PC-9 (cell line): ENCODE measurements at places on chromosomes 5 and 9. TPM values are rescaled to one million over a fixed set of nuclear protein-coding genes. Genes with fewer than 3 reads are reported as not detected.

- peak; percentile 74 for DNase-seq
- no peak overlapping the region for H3K4me3 ChIP-seq
Measured at GRCh38 chr5:69206528-69207190, 17.3 kb downstream of the CENPH start.

- H3K27me3 ChIP-seq = no peaks in the 10 kb centered on the region
- no peak for DNase-seq
- no peak overlapping the region for H3K27ac ChIP-seq
- no peaks in the 10 kb centered on the region for H3K36me3 ChIP-seq
- no peak overlapping the region for H3K4me3 ChIP-seq
- H3K4me1 ChIP-seq = no peaks in the 10 kb centered on the region
Measured at GRCh38 chr5:157470631-157471030, 10.6 kb downstream of the NIPAL4 start.

- H3K4me1 ChIP-seq = no peaks in the 10 kb centered on the region
- no peak overlapping the region for H3K4me3 ChIP-seq
Measured at GRCh38 chr5:64506567-64507263, 900 bp downstream of the RGS7BP start.

- H3K4me3 ChIP-seq = no peak overlapping the region
- H3K4me1 ChIP-seq = peaks cover 19% of the 10 kb centered on the region
- DNase-seq = no peak
Measured at GRCh38 chr5:124963236-124963919, 216.9 kb upstream of the ZNF608 start.

DNA sequence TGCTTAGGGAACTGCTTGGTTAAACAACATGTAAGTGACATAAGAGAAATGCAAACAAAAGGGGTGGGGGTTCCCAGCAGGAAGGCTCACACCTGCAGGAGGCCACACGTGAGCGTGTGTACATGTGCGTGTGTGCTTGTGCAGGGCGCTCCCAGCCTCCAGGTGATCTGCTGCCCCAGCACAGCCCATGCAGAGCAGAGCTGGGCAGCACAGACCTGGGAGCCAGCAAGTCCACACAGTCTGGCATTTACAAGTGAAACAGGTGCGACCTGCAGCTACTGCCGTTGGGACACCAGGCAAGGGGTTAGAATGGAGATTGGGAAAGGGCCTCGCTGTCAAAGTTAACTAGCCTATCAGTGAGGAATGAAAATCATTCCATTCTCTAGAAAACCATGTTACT, 41.8 kb downstream of the GRAMD2B start:
- DNase-seq = no peak
- H3K4me3 ChIP-seq = no peak overlapping the region
- no peak overlapping the region for H3K27ac ChIP-seq
- no peaks in the 10 kb centered on the region for H3K4me1 ChIP-seq
- H3K36me3 ChIP-seq = no peaks in the 10 kb centered on the region
- no peaks in the 10 kb centered on the region for H3K27me3 ChIP-seq

DNA sequence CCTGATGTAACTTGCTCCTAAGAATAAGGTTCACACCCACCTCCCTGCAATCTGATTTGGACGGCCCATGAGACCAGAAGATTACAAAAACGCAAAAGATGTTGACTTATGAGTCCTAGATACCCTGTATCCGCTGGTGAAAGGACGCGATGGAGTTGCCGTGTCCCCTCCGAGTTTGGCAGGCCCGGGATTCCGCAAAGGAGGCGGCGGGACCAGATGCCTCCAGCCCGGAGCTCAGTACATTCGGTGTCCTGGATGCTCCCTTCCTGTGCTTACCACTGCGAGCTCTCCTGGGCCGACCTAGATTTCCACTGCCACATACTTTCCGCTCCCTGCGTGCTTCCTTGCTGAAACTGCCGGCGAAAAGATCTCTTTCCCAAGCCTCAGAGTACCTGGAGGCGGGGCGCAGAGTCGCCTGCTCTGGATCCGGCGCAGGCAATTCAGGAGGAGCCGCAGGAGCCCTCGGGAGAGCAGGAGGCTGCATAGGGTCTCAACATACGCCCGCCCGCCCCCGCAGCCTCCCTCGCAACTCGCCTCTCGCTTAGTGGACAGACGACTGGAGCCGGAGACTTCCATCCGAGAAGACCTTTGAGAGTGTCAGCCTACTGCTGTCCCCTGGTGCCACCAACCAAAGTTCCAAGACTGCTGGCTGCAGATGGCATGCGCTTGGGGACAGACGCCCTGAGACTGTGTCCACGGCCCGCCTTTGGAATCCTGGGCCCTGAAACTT, 39.8 kb downstream of the ANXA2R start:
- no peaks in the 10 kb centered on the region for H3K27me3 ChIP-seq
- peak; percentile 81 for DNase-seq
- H3K4me3 ChIP-seq = peak overlapping the region; percentile 55
- no peaks in the 10 kb centered on the region; the same call in 1 of the 2 replicates for H3K36me3 ChIP-seq
- H3K27ac ChIP-seq = peak overlapping the region; percentile 59

GRCh38 chr5:175642998-175643397, 14.9 kb upstream of the HRH2 start:
- DNase-seq = no peak
- no peak overlapping the region for H3K4me3 ChIP-seq
- peaks cover 91% of the 10 kb centered on the region for H3K27me3 ChIP-seq
- no peaks in the 10 kb centered on the region for H3K4me1 ChIP-seq
- H3K27ac ChIP-seq = no peak overlapping the region

- peaks cover 27% of the 10 kb centered on the region for H3K4me1 ChIP-seq
- H3K4me3 ChIP-seq = no peak overlapping the region
- no peaks in the 10 kb centered on the region for H3K27me3 ChIP-seq
- no peak overlapping the region for H3K27ac ChIP-seq
- DNase-seq = no peak
- no peaks in the 10 kb centered on the region for H3K36me3 ChIP-seq
Measured at GRCh38 chr9:130122456-130122855, 49.7 kb upstream of the NCS1 start.

GRCh38 chr9:6006749-6007057, 8.7 kb downstream of the RANBP6 start:
- no peak overlapping the region for H3K27ac ChIP-seq
- H3K4me1 ChIP-seq = peaks cover 8% of the 10 kb centered on the region; the same call in 1 of the 2 replicates
- H3K36me3 ChIP-seq = 0 out of 2 replicates have a peak, but pooled peaks cover 7% of the 10 kb centered on the region
- DNase-seq = peak; percentile 72
- no peaks in the 10 kb centered on the region for H3K27me3 ChIP-seq

GRCh38 chr5:131375351-131375750, 111.5 kb downstream of the CDC42SE2 start:
- no peaks in the 10 kb centered on the region for H3K36me3 ChIP-seq
- H3K4me3 ChIP-seq = no peak overlapping the region
- H3K27me3 ChIP-seq = no peaks in the 10 kb centered on the region
- no peak for DNase-seq
- H3K4me1 ChIP-seq = no peaks in the 10 kb centered on the region

GRCh38 chr5:11222169-11222568, 461.1 kb upstream of the DAP start:
- no peaks in the 10 kb centered on the region for H3K36me3 ChIP-seq
- no peak for DNase-seq
- no peak overlapping the region for H3K4me3 ChIP-seq
- no peak overlapping the region for H3K27ac ChIP-seq
- no peaks in the 10 kb centered on the region for H3K4me1 ChIP-seq

DNA sequence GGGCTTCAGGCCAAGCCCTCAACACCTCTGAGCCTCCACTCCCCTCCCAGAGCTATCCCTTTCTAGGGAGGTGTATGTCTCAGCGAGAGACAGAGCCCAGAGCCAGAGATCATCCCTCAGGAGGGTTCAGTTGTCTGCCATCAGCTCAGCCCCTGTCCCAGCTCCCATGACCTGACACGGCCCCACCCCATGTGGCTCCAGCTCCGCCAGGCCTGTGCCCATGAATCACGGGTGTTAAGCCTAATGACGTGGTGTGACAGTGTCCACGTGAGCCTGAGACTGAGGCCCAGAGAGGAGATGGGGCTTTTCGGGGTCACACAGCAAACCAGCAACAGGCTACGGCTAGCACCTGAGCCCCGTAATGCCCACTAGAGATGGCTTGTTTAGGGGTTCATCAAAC, 60.9 kb upstream of the ORM1 start:
- no peaks in the 10 kb centered on the region for H3K36me3 ChIP-seq
- H3K27ac ChIP-seq = no peak overlapping the region

- H3K27me3 ChIP-seq = no peaks in the 10 kb centered on the region
- DNase-seq = no peak
- H3K4me1 ChIP-seq = no peaks in the 10 kb centered on the region
Measured at GRCh38 chr9:8331507-8332330, 532.1 kb upstream of the DMAC1 start.

DNA sequence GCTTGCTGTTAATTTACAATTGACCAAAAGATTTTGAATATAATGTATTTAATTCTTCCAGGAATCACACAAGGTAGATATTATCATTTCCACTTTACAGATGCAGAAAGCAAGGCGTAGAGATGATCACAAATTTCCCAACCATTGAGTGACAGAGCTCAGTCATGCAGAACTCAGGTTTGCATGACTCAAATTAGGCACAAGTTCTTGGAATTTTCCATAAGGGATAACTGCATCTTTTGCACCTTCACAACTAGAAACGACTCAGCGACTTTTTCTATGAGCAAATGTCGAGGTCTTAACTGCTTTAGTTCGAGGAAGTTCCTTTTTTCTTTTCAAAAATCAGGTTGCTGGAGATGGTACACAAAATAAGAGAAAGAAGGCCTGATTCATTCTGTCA, 265.5 kb upstream of the PAPPA start:
- H3K4me1 ChIP-seq = peaks cover 5% of the 10 kb centered on the region
- DNase-seq = no peak
- no peaks in the 10 kb centered on the region for H3K27me3 ChIP-seq
- H3K27ac ChIP-seq = no peak overlapping the region

DNA sequence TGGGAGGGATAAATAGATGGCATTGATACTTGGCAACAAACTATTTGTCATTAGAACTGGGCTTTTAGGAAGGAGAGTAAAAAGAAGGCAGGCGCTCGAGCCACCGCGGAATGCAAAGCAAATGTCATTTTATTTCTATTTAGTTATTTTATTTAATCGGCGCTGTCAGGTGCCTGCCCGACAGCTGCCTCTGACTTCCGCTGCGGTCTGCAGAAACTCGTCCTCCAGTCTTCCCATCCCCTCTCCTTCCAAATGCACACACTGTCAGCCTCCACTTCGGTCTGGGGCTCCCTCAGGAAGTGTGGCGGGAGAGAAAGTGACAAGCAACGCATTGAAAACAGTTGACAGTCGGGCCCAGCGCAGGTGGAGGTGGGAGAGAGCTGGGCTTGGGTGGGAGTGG, 29.3 kb downstream of the ASS1 start:
- H3K4me1 ChIP-seq = no peaks in the 10 kb centered on the region
- H3K36me3 ChIP-seq = no peaks in the 10 kb centered on the region
- DNase-seq = no peak
- no peak overlapping the region for H3K4me3 ChIP-seq

GRCh38 chr9:4324513-4324912, 24.6 kb upstream of the GLIS3 start:
- H3K4me3 ChIP-seq = no peak overlapping the region
- no peak for DNase-seq
- H3K4me1 ChIP-seq = no peaks in the 10 kb centered on the region
- H3K27me3 ChIP-seq = no peaks in the 10 kb centered on the region

DNA sequence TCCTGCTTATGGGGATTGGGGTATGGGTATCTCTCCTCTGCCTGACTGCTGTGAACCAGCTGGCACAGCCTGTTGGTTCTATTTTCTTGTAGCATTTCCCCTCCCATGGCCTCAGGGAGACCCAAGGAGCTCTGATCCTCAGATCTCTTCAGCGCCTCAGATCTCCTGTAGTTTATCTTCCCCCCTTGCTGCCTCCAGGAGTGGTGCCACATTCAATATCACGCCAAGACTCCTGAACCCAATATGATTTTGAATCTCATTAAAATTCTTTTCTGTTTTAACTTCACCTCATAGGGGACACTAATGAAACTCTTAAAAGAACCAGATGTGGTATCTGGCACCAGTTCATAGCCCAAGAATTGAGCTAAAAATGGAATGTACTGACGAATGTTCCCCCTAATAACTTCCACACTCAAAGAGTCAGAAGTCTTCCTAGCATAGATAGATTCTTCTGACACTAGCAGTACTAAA, 59.6 kb upstream of the LIFR start:
- H3K4me3 ChIP-seq = no peak overlapping the region
- peaks cover 11% of the 10 kb centered on the region for H3K4me1 ChIP-seq
- H3K27me3 ChIP-seq = no peaks in the 10 kb centered on the region
- no peaks in the 10 kb centered on the region for H3K36me3 ChIP-seq

DNA sequence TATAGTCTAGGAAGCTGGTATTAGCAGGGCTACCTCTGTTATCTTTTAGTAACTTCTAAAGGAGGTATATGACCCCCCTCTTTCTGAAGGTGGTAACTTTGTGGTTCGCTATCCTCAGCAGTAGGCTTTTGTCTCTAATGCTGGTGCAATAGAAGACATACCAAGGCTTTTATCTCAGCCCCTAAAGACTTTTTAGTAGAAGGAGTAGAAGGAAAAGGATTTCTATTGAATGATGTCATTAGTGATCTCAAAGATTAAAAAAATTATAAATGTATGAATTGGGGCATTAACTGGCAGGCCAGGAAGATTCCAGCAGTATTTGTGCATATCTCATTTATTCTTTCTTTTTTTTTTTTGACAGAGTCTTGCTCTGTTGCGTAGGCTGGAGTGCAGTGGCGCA, 78.2 kb downstream of the RAI14 start:
- no peak for DNase-seq
- H3K27me3 ChIP-seq = no peaks in the 10 kb centered on the region
- H3K4me1 ChIP-seq = peaks cover 14% of the 10 kb centered on the region
- no peak overlapping the region for H3K4me3 ChIP-seq
- H3K36me3 ChIP-seq = peaks cover 17% of the 10 kb centered on the region

GRCh38 chr9:93567271-93567959, 9.0 kb upstream of the PHF2 start:
- no peaks in the 10 kb centered on the region for H3K27me3 ChIP-seq
- H3K4me1 ChIP-seq = peaks cover 11% of the 10 kb centered on the region
- H3K27ac ChIP-seq = peak overlapping the region; percentile 66

GRCh38 chr5:67610186-67610912, 413.8 kb upstream of the CD180 start:
- H3K4me3 ChIP-seq = no peak overlapping the region
- no peaks in the 10 kb centered on the region for H3K4me1 ChIP-seq
- H3K27me3 ChIP-seq = no peaks in the 10 kb centered on the region
- H3K36me3 ChIP-seq = no peaks in the 10 kb centered on the region

- H3K27ac ChIP-seq = no peak overlapping the region; the same call in 1 of the 2 replicates
- no peak for DNase-seq
- H3K36me3 ChIP-seq = peaks cover 45% of the 10 kb centered on the region
- no peaks in the 10 kb centered on the region for H3K27me3 ChIP-seq
- H3K4me3 ChIP-seq = peak overlapping the region; percentile 76; the same call in 1 of the 2 replicates
Measured at GRCh38 chr5:57179262-57180200, 5.7 kb downstream of the GPBP1 start.

Gene FAXDC2
- total RNA-seq = 0.70 and 0.73 TPM in 2 replicates

Gene HRH2
- total RNA-seq = not detected in 2 replicates

Gene QRFP
- total RNA-seq = not detected in 2 replicates

Gene PCYOX1L
- 7.4 and 8.3 TPM in 2 replicates for total RNA-seq

Gene WDR31
- total RNA-seq = 11.2 and 12.9 TPM in 2 replicates

Gene PFN3
- not detected in 2 replicates for total RNA-seq

Gene SLC36A2
- not detected in 2 replicates for total RNA-seq

Gene S1PR3
- 19.4 and 23.3 TPM in 2 replicates for total RNA-seq

Gene LCN12
- 9.3 and 14.2 TPM in 2 replicates for total RNA-seq

Gene PKD2L2
- total RNA-seq = 0.46 and 0.50 TPM in 2 replicates

Gene GFI1B
- total RNA-seq = not detected in 2 replicates

Gene PCDHA4
- not detected in 2 replicates for total RNA-seq
